Mesenchymal stem cell (in vitro differentiated cells and primary cell): ENCODE measurements at places on chromosomes 2 and 18.

- H3K27ac ChIP-seq = no peak overlapping the region
- H3K36me3 ChIP-seq = no peaks in the 10 kb centered on the region
- DNase-seq = peak; percentile 1
- H3K27me3 ChIP-seq = no peaks in the 10 kb centered on the region
- H3K4me1 ChIP-seq = no peaks in the 10 kb centered on the region
Observed at GRCh38 chr18:51614033-51614432, 416.6 kb upstream of the MEX3C start.

DNA sequence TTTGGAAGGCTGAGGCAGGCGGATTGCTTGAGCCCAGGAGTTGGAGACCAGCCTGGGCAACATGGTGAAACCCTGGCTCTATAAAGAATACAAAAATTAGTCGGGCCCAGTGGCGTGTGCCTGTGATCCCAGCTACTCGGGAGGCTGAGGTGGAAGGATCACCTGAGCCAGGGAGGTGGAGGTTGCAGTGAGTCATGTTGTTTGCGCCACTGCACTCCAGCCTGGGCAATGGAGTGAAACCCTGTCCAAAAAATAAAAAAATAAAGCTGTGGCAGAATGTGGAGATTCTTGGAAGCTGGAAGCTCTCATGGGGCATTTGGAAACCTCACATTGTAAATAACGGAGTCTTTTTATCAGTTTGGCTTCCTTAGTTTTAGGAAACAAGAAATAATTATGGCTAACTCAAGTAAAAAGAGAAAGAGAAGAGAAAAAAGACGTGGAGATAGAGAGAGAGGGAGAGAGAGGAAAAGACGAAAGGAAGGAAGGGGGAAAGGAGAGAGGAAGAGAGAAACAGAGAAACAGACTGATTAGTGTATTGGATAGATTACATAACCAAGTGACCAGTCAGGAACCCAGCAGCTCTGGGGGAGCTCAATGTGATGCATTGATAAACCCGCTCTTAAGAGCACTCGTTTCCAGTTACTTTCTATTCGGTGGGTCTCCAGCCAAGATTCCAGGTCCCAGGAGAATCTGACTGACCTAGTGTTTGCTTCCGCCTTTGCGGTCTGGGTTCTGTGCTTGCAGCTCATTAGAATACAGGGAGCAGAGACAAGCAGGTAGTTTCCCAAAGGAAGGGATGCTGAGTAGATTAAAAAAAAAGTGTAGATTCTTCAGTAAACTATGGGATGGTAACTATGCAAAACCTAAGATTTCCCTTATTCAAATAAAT is 1.1 kb upstream of the SPAST start:
- H3K4me3 ChIP-seq = peak overlapping the region; percentile 97
- no peaks in the 10 kb centered on the region for H3K27me3 ChIP-seq
- DNase-seq = peak; percentile 80
- peaks cover 7% of the 10 kb centered on the region for H3K36me3 ChIP-seq
- no peak overlapping the region for H3K27ac ChIP-seq
- H3K4me1 ChIP-seq = peaks cover 11% of the 10 kb centered on the region

- no peaks in the 10 kb centered on the region for H3K36me3 ChIP-seq
- H3K4me1 ChIP-seq = no peaks in the 10 kb centered on the region
- no peak overlapping the region for H3K27ac ChIP-seq
- no peak for DNase-seq
- no peak overlapping the region for H3K4me3 ChIP-seq
Observed at GRCh38 chr2:16040271-16041010, 100.1 kb downstream of the MYCN start.

GRCh38 chr2:64700133-64700809 is 46.6 kb upstream of the SERTAD2 start:
- H3K27me3 ChIP-seq = no peaks in the 10 kb centered on the region
- no peak overlapping the region for H3K27ac ChIP-seq
- peaks cover 8% of the 10 kb centered on the region for H3K36me3 ChIP-seq
- peak; percentile 43 for DNase-seq
- no peak overlapping the region for H3K4me3 ChIP-seq

- H3K27me3 ChIP-seq = peaks cover 61% of the 10 kb centered on the region
- no peak overlapping the region for H3K27ac ChIP-seq
- DNase-seq = no peak
- no peaks in the 10 kb centered on the region for H3K36me3 ChIP-seq
- H3K4me1 ChIP-seq = peaks cover 12% of the 10 kb centered on the region
Observed at GRCh38 chr2:71704688-71705087, 251.3 kb downstream of the DYSF start.

GRCh38 chr2:39529836-39530235 is 92.8 kb upstream of the MAP4K3 start:
- H3K36me3 ChIP-seq = no peaks in the 10 kb centered on the region
- no peak overlapping the region for H3K4me3 ChIP-seq
- no peak for DNase-seq

DNA sequence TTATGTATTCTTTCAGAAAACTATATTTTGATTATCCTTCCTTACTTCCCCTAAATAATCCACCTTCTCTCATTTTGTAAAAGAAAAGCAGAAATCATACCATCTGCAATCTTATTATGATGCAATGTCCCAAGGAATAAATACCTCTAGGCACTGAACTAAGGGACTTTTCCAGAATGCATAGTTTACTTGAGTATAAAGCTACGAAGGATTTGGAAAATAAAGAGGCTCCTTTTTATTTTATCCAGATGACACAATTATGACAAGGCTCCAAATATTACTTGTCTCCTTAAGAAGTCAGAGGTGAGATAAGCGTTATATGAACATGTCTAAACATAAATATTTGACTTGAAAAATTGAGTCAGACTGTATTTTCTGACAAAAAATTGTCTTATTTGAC is 72.1 kb downstream of the COL3A1 start:
- no peak overlapping the region for H3K4me3 ChIP-seq
- peaks cover 88% of the 10 kb centered on the region for H3K36me3 ChIP-seq
- H3K27ac ChIP-seq = no peak overlapping the region
- H3K4me1 ChIP-seq = no peaks in the 10 kb centered on the region
- no peaks in the 10 kb centered on the region for H3K27me3 ChIP-seq
